ENCODE measurements at places on chromosomes 3 and 15.

DNA sequence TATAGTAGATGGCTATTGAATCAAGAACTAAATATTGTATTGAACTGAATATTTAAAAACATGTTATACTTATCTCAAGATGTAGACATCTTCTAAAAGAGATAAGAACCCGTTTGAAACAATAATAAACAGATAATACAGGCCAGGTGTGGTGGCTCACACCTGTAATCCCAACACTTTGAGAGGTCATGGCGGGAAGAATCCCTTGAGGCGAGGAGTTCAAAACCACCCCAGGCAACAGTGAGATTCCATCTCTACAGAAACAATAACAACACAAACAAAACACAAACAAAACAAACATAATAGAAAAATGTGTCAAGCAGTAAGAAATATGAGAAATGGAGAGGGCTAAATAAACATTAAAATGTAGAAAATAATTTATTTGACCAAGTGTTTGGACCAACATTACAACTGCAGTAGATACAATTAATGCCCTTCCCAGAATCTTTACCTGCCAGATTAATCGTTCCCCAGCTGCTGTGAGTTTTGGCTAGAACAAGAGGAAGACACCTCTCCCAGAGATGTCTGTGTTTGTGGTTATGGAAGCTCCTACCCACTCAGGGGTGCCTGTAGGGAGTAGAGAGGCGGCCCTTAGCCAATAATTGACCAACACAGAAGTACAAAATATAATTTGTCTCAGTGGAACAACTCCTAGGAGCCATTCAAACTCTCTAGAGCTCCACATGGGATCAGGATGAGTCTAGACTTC, 111.9 kb upstream of the AGTR1 start:
- DNase-seq = no peak

- DNase-seq = no peak
Measured at GRCh38 chr3:121719423-121719822, 30.1 kb downstream of the GOLGB1 start.

GRCh38 chr15:60651734-60652141, 172.8 kb upstream of the ICE2 start:
- DNase-seq = no peak

DNA sequence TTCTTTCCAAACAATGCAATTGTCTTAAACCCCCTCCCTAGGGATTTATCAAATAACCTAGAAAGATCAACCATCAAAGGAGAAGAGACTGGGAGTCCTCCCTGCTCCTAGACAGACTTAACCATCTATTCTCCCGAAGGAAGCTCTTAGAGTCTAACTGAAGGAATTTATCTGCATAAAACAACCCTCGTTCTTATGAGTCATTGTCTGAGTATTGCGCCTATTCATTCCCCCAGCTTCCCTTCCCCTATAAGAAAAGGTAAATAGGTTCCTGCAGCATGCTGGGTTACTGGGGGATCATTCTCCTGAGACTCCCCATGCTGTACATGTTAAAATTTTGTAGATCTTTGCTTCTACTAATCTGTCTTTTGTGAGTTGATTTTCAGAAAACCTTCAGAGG, 412.7 kb downstream of the OCA2 start:
- no peak for DNase-seq

- DNase-seq = no peak
Measured at GRCh38 chr15:36778531-36778930, 199.1 kb downstream of the CDIN1 start.

DNA sequence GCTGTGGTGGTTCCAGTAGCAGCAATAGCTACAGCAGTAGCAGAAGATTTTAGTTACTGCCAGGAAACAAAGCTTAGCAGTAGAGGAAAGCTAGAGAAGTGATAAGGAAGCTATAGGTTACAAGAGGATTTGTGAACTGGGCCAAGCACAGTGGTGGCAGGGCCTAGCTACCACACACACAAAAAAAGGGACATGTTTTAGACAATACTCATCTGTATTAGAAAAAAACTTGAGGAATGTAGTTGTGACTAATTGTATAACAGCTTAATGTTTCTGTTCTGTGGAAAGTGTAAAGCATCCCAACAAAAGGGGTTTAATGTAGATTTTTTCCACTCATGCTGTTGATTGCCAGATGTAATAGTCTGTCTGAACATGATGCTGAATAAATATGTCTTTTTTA, 29.9 kb upstream of the PFN2 start:
- no peak for DNase-seq

DNA sequence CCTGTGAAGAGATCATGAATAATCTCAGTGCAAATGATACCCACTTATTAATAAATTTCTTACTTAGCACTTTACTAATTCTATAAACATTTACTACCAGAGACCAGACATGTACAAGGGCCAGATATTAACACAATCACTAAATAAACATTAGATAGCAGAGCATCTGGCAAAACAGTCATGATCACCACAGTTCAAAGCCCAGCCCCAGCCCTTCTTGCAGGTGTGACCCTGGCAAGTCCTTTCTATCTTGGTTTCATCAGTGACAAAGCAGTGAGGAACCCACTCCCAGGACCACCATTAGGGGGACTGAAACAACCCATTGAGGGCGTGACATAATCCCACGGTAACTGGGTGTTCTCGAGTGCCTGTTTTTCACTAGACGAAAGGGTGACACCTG, 11.6 kb downstream of the ZXDC start:
- DNase-seq = no peak

DNA sequence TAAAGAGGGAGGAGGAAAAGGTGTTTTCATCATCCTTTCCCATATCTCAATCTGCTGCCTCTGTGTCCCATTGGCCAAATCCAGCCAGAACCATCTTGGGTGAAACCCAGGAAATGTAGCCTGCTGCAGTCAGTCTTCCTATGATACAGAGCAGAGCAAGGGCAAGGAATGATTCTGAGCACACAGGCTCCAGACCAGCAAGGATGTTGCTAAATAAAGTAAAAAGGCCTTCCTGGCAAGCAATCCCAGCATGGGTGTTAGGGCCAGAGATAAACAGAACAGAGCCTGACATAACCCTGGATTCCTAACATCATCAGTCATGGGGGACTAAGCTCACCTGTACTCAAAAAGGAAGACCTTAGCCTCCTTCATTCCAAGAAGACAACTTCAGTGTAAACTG, 90.7 kb upstream of the AGTR1 start:
- DNase-seq = no peak

GRCh38 chr3:112632596-112632995, 8.3 kb downstream of the CCDC80 start:
- DNase-seq = no peak

GRCh38 chr3:99833617-99834205, 16.0 kb downstream of the CMSS1 start:
- no peak for DNase-seq

DNA sequence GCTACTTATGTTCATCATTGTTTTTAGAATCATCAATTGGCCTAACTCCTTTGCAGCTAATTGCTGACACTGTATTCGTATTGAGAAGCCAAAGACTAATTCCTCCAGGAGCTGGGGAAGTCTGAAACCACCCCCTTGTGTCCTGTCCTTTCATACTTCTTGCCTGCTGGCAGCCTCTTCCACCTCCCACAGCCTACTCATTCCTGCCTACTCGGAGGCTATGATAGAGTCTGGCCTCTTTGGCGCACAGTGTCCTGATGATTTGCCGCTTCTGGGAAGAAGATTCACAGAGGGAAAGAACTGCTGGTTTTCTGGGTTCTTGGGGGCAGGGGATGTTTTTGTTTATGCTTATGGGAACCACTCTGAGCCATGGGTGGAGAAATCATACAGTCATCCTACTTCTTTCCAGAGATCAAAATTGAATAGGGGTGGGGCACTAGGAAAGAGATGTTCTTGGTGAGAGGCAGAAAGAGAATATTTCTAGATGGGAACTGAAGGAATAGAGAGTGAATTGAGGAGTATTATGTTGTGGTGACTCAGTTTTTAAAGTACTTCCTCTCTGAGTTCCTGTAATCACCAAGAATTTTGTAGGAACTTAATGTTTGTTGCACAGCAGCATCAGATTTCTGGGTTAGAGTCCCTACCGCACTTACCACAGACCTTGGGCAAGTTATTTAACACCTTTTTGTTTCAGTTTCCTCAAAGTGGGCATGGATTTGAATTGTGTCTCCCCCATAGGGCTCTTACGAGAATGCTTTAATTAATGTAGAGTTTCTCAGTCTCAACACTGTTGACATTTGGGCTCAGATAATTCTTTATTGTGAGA, 22.1 kb upstream of the SCAANT1 start:
- DNase-seq = no peak

- no peak for DNase-seq
Measured at GRCh38 chr15:81118361-81118760, 15.7 kb upstream of the CFAP161 start.

DNA sequence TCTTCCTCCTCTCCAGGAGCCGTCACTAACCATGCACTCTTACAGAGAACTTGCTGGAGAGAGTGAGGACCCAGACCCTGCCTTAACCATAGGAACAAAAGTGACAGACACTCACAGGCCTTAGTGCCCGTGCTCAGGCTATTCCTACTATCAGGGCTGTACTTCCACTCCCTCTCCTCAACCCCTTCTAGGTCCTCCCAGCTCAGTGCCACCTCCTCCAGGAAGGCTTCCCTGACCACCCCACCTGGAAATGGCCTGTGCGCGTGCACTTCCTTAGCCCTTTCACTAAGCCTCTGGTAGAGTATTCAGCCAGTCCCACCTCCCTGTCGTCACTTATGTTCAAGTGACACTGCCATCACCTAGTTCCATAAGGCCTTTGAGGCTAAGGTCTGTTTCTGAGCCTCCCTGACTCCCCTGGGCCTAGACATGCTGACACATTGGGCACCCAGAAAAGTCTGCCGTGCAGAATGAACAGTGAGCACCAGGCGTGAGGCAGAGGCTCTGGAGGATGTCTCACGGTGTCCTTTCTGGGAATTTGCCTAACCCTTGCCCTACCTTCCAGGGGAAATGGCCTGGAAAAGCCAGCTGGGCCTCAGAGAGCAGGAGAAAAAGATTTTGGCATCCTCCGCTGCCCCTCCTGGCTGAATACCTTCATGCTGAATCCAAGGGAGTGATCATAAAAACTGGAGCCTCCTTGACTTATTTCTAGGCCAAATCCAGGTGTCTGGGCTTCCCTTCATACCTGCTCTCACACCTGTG, 108.6 kb upstream of the SMAD3 start:
- DNase-seq = no peak

GRCh38 chr15:58243070-58243469, 104.9 kb downstream of the AQP9 start:
- no peak for DNase-seq

- DNase-seq = no peak
Measured at GRCh38 chr3:197682713-197683112, 54.0 kb downstream of the RUBCN start.

All from activated CD8-positive, alpha-beta memory T cell treated with anti-CD3 and anti-CD28 coated beads for 1 hour (primary cell).